Upper lobe of left lung (tissue), 6 donors: ENCODE measurements at places on chromosomes 12 and 14.

DNA sequence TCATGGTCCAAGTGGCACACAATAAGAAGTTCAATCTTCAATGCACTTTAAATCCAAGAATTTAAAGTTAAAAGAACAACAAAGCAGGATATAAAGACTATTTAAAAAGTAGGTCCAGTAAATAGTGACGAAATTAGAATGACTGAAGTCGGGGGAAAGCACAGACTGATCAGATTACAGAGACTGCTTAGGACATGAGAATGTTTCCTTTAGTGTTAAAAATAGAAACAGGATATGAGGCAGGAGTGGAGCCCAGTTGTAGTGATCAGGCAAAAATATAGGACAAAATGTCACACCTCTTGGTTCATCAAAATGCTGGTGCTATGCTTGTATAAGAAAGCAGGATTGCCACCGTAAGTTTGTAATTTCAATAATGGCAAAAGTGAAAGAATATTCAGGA, 52.2 kb upstream of the CD163 start:
- no peak for DNase-seq

- no peak for DNase-seq
These were observed 76.8 kb downstream of the ATXN7L3B start for GRCh38 chr12:74614426-74614825.

GRCh38 chr12:89923091-89923490, 214.5 kb upstream of the ATP2B1 start:
- no peak for DNase-seq

GRCh38 chr12:12399161-12399560, 42.3 kb downstream of the BORCS5 start:
- no peak for DNase-seq

GRCh38 chr14:49315570-49315969, 270.6 kb downstream of the RPS29 start:
- no peak for DNase-seq

DNA sequence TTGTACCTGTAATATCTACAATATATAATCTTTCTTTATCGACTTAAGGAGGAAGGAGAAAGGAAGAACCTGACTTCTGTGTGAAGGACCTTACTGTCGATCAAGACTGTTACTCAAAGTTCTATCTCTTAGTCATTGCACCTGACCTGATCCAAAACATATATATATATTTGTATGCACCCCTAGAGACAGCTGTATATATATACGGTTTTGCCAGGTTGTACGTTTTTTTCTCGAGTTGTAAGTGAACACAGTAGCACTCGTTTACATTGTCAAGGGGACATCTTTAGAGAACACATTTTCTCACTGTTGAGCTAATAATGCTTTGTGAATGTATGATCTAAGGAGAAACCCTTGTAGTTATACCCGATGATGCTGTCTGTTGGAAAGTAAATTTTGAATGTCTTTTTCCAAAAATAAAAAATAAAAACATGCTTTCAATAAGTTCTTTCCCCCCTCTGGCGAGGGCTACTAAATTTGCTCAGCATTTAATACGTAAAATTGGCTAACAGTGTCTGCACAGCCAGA, 536 bp upstream of the SLC35E3 start:
- no peak for DNase-seq

DNA sequence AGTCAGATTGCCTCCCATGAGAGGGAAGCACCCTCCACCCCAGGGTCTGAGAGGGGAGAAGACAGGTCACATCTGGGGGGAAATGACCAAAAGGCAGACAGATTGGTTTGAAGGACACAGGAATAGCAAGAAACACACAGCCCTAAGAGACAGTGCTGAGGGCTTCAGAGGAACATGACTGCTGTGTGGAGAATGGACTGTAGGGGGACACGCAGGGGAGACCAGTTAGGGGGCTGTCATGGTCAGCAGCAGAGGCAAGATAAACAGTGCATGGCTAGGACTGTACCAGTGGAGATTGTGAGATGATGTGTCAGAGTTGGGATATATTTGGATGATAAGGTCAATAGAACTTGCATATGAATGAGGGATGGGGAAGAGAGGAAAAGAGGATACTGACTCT, 19.7 kb downstream of the SMUG1 start:
- no peak for DNase-seq

- no peak for DNase-seq
These were observed 22.4 kb downstream of the ERH start for GRCh38 chr14:69375722-69376121.

GRCh38 chr14:74917646-74918081, 5.4 kb downstream of the RPS6KL1 start:
- DNase-seq = peak; percentile 63

GRCh38 chr14:94775871-94776210, 5.9 kb upstream of the GSC start:
- no peak for DNase-seq

- no peak for DNase-seq
These were observed 220.7 kb downstream of the MSRB3 start for GRCh38 chr12:65499167-65499566.

DNA sequence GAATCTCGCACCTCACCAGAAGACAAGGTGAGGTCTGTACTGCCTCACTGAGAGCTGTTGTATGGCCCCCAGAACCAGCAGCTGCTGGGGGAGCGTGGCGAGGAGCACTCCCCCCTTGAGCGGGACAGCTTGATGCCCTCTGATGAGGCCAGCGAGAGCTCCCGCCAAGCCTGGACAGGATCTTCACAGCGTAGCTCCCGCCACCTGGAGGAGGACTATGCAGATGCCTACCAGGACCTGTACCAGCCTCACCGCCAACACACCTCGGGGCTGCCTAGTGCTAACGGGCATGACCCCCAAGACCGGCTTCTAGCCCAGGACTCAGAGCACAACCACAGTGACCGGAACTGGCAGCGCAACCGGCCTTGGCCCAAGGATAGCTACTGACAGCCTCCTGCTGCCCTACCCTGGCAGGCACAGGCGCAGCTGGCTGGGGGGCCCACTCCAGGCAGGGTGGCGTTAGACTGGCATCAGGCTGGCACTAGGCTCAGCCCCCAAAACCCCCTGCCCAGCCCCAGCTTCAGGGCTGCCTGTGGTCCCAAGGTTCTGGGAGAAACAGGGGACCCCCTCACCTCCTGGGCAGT, 9.3 kb downstream of the CACNB3 start:
- no peak for DNase-seq

DNA sequence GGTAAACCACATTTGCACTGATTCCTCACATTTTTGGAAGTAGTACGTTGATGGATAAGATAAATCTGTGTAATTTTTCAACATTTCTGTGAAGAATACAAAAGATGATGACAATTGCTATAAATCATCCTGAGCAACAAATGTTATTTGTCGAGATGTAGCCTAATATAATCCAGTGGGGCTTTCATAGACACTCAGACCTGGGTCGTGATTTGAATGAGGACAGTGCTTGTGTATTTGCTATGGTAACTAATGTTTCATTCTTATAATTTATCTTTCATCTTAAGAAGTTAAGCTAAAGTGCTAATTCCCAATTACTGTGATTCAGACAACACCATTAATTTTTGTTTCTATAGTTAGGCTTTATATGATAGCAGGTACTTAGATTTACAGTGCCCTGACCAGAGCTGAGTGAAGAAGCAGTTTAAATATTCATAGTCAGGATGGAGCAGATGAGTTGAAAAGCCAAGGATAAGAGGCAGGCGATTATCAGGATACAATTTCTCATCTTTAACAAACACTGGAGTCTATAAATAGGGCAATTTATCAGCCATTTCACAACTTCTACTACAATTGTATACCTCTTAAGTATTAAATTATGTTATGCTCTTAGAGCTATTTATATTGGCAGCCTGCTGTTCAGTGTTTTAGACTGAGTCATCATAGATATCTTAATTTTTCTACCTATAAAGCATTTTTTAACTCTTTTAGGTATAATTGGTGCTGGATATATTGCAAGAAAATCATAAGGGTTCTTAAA, 359.9 kb downstream of the TRHDE start:
- no peak for DNase-seq

GRCh38 chr12:119381471-119382235, 47.1 kb downstream of the CCDC60 start:
- DNase-seq = no peak

DNA sequence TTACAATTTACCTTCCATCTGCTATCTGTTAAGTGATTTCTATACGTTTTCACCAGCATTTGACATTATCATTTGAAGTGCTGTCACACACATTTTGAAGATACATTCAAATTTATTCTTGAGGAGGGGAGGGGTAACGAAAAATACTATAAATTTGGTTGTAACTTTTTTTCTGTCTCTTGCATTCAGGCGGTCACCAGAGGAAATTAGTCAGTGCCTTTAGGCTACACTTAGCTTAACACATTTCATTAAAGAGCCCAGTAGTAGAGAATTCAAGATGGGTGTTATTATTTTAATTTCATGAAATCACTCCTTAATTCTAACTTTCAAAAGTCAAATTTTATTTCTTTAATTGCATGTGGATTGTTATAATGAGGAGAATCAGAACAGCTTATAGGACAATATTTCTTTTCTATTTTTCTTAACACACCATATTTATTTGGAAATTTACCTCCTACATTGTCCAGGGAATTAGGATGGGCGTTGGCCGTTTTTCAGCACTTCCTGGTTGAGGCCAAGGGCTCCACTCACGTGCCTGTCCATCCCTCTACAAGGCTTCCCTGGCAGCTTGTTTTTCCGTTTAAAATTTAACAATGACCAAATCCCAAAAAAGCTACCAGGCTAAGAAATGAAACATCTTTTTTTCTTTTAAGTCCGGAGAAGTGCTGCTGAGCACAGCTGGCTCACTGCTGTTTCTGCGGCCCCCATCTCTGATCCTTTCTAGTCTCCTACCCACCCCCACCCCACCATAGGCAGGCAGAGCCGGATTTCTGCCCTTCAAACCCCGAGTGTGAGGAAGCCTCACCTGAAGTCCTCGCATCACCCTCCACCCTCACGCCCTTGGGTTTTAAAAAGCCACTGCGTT, 1.1 kb upstream of the FAR2 start:
- peak; percentile 69 for DNase-seq

DNA sequence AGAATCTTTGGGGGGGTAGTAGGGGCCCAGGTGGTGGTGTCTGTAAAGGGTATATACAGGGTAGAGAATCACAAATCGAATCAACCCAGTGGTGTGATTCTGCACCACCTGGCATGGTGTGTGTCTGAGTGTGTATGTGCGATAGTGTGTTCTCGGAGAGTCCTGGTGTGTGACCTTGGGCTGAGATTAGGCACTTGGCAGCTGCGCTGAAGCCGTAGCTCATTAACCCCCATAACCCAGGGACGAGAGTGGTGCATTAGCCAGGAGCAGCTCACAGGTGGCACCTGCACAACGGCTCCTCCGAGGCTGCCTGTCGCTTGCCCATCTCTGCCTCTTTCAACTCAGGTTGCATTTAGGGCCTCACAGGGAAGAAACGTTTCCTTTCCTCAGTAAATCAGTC, 15.6 kb upstream of the TESC start:
- no peak for DNase-seq

DNA sequence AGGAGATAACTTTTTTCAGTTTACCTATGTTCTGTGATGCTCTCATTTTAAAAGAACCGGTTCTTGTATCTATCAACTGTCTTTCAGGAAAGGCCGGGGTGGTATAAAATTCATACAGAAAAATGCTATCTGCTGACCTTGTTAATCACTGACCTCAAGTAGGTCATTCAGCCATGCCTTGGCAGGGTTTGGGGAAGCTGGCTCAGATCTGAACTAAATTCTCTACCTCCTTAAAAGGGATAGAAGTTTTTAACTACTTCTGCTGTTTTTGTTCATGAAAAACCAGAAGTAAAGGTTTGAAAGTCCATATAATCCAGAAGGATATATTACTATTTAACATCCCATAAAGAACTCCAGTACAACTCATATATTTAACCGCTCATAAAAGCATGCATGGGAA, 10.1 kb downstream of the MYRFL start:
- no peak for DNase-seq

- DNase-seq = no peak
These were observed 27.8 kb upstream of the BDKRB2 start for GRCh38 chr14:96176811-96177211.

GRCh38 chr14:80477388-80478160, 266.3 kb upstream of the DIO2 start:
- DNase-seq = no peak

DNA sequence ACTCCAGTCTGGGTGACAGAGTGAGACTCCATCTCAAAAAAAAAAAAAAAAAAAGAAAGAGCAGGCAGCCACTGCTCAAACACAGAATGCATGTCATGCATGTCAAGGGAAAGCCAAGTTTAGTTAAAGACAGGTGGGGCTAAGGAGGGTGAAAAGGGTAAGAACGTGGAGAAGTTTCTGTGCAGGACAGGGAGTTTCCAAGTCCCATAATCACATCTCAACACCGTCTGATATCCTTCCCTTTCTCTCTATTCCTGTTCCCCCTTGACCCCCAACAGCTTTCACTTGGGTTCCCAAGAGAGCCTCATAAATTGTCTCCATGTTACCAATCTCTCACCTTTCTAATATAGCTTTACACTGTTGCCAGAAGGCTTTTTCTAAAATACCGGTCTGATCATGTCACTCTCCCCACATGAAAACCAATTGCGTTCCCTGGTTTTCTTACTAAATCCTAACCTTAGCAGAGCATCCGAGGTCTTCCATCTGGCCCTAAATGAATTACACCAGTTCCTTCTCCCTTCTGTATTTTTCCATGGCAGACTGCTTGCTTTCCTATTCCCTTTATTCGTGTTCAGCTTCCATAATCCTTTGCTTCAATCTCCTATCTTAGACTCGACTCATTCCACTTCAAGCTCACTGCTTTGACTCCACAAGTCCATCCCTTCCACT, 37.0 kb downstream of the LIMA1 start:
- no peak for DNase-seq

DNA sequence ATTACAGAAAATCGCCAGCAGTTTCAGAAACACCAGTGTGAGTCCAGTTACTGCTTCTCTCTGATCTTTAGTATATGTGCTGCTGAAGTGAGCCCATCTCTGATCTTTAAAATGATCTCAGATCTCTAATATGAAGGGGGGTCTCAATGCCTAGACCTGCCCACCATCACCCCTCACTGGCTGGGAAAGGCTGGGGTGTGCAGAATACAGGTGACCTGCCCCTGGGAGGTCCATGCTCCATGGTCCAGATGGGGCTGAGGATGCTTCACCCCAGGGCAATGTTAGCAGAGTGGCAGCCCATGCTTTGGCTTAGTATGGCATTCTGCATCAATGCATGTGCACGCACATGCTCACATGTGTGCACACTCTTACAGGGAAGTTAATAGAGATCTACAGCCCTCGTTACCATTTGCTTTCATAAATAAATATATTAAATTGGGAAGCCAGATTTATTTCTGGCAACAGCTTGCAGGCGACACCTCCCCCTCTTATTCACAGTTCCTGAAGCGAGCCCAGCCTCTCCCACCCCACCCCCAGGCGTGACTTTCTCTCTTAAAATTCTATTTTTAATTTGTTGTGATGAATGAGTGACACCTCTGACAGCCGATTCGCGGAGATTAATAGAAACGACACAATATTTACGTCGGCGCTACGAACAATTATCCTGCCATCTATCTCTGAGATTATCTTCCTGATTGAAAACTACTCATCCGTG, 104.7 kb upstream of the ESRRB start:
- DNase-seq = no peak

GRCh38 chr14:52960627-52961026, 9.8 kb upstream of the FERMT2 start:
- no peak for DNase-seq
